Fibroblast of skin of scalp (primary cell): ENCODE measurements at places on chromosomes 2 and 18.

- no peak for DNase-seq
Observed at GRCh38 chr18:6607343-6607742, 122.2 kb upstream of the ARHGAP28 start.

DNA sequence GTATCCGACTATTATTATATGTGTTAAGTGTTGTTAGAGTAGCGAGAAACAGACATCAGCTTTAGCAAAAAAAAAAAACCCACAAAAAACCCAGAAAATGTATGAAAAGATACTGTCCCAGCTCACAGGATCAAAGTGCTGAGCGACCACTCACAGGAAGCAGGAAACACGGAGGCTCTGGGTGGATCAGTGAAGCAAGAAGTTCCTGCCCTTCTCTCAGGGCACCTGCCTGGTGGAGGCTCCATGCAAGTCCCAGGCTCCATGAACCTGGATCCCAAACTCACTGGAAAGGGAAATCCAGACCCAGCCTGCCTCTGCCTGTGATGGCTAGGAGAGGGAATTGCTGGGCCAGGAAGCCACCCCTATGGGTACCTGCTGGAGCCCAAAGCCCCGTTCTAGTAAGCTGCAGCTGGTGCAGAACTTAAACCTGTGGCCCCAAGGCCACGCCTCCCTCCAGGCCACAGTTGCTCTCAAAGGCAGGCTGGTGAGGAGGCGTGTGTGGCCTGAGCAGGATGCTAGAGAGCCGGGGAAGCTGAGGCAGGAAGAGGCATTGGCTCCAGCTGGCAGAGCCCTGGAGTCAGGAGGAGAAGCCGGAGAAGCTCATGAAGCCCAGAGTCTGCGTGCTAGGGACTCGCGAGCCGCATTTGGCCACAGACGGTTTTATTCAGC is 63.5 kb upstream of the TAF1B start:
- no peak for DNase-seq

- DNase-seq: peak; percentile 9
Observed at GRCh38 chr2:66772618-66773017, 337.7 kb downstream of the MEIS1 start.

- no peak for DNase-seq
Observed at GRCh38 chr2:11933854-11934253, 187.4 kb downstream of the LPIN1 start.

- peak; percentile 13 for DNase-seq
Observed at GRCh38 chr2:66536997-66537396, 102.1 kb downstream of the MEIS1 start.

DNA sequence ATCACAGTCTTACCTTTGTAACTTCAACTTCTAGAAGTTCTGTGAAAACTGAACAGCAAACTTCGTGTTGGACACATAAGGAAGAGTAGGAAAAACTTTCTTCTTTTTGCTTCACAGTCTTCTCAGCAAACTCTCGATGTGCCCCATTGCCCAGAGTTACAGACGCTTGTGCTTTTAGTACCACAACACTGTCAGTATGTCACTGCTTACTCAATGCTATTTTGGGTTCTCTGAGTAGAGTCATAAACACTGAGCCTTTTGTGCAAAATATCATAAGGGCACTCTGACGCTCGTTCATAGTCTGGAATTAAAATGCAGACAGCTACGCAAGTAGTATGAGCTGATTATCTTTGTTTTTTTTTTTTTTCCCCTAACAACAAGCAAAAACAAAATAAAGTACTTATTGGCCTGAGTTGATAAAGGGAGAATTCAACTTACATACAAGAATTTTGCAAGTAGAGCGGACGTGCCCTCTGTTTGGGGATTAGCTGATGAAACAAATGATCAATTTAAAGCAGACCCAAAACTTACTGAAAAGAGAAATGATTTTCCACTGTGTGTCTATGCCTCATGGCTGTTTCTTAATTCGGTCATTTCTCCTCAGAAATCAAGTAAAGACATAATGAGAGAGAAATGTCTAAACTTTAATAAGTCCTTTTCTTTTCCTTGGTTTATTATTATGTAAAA is at the start of gene CDH19:
TSS of gene CDH19 (minus strand) at position 150 of the 687 bp plus-strand sequence. CDS start 31,886 bp downstream, outside the sequence.
- no peak for DNase-seq

GRCh38 chr2:189685540-189686229 is 11.2 kb downstream of the ANKAR start:
- peak; percentile 72 for DNase-seq

GRCh38 chr2:3594493-3595281 is at the start of gene COLEC11:
Gene COLEC11, plus strand, starts transcription at chr2:3595112. Its CDS starts 9,229 bp downstream, at chr2:3604341.
- peak; percentile 26 for DNase-seq

GRCh38 chr18:68739462-68739861 is 24.6 kb upstream of the TMX3 start:
- no peak for DNase-seq

DNA sequence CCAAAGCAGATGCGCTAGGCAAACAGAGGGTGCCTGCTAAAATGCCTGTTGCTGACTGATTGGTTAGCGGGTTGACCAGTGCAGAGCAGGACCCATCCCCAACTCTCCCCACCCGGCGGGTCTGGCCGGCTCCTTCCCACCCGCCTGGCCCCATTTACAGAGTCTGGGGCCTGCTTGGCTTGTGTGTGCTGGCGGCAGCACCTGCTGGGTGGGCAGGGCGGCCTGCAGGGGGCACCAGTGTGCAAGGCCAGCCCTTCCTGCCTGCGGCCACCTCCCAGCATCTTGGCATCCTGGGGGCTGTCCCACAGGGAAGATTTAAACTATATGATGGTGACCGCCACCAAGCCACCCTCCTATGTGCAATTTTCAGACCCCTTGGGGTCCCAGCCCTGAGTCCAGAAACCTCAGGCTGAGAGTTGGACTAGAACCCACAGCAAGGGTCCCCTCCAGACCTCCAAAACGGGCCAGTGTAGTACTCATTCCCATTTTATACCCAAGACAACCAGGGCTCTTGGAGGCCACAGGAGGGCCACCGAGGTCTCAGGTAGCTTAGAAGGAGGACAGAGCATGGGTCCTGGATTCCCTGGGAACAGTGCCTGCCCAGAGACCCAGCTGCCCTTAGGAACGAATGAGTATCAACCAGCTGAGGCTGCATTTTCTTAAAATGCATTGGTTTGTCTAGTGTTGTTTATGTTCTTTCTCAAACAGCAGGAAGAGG is 173.6 kb downstream of the SMAD7 start:
- DNase-seq: peak; percentile 44

GRCh38 chr2:3462493-3463104 is 56.7 kb downstream of the ADI1 start:
- DNase-seq: no peak

GRCh38 chr2:170166735-170167134 is 11.2 kb upstream of the MYO3B start:
- no peak for DNase-seq

DNA sequence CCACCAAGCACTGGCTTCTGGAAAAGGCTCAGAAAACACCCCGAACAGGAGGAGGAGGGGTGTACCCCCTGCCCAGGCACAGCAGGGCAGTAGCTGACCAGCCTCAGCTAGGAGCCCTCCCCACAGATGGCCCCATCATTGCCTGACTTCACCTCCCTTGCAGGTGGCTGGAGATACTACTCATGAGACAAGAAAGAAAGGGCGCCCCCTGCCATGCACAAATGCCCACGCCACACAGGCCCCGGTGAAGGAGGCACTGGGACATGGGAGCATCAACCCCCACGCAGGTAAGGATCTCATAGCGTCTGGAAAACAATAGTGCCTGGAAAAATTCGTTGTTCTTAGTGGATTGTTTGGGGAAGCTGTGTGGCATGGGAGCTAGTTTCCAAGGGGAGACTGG is 240.6 kb downstream of the TFCP2L1 start:
- no peak for DNase-seq

GRCh38 chr2:237487496-237487895 is 445 bp downstream of the MLPH start:
- no peak for DNase-seq

DNA sequence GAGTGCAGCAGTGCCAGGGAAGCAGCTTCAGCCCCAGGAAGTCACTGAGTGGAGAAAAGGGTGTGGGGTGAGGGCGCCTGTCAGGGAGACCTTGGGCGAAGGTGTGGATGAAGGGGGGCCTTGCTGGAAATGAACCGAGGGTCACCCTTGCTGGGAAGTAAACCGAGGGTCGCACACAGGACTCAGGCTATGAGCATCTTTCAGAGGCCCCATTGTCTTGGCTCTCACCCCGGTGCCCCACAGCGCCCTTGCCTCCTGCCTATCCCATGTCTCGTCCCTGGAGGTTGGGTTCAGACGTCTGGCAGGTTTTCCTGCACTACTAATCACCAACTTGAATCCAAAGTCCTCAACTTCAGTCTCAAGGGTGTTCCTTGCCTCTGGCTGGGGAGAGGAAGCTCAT is 122.8 kb upstream of the PXDN start:
- no peak for DNase-seq

GRCh38 chr2:221169724-221170123 is 402.4 kb downstream of the EPHA4 start:
- no peak for DNase-seq

DNA sequence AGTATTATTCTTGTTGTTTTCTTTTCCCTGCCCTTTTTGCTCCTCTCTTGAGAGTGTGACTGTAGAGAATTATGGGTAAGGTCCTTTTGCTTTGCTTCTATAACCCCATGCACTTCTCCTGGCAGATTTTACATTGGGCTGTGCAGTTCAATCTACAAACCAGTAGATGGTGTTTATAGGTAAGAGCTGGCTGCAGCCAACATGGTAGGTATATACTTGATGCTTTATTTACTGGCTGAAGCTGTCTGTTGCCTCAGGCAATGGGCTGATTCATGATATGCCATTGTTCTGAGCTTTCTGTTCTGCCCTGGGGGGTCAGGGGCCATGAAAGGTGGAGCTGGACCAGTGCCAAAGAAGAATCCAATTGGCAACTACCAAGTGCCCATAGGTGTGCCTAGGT is 48.3 kb upstream of the MYL1 start:
- DNase-seq: no peak

GRCh38 chr2:160054984-160055725 is 7.3 kb downstream of the PLA2R1 start:
- DNase-seq: peak; percentile 40

DNA sequence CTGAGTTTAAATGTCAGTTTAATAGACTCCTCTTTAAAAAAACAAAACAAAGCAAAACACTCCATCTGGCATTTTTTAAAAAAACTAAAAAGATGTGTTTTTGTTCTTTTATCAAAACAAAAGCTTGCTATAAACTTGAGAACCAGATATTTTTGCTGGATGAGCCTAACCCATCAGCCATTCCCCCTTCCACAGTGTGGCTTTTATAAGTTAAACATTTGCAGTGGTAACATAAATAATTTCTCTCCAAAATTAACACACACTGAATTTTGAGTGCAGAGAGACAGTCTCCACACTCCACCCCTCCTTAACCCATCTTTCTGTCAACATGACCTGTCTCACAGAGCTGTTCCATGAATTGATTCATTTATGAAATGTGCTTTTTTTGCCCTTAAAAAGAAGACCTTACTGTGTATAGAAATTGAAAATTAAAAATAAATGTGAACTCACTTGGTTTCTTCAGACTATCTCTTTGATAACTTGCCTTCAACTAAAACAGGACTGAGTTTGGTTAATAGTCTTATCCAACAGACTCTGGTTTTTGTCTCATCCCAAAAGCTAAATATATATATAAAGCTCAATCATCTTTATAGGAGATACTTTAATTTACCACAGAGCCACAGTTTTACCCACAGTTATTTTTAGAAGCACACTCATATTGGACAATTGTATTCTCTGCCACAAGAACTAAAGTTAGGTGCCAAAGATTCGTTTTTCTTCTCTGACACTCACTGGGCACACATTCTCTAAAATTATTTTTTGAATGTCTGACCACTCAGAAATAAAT is 64.8 kb upstream of the STK39 start:
- DNase-seq: no peak

GRCh38 chr18:41719808-41720207 is 235.2 kb upstream of the PIK3C3 start:
- DNase-seq: peak; percentile 2

- no peak for DNase-seq
Observed at GRCh38 chr2:101546376-101547058, 71.6 kb upstream of the RFX8 start.

GRCh38 chr2:240846873-240847595 is 21.6 kb upstream of the AGXT start:
- no peak for DNase-seq

DNA sequence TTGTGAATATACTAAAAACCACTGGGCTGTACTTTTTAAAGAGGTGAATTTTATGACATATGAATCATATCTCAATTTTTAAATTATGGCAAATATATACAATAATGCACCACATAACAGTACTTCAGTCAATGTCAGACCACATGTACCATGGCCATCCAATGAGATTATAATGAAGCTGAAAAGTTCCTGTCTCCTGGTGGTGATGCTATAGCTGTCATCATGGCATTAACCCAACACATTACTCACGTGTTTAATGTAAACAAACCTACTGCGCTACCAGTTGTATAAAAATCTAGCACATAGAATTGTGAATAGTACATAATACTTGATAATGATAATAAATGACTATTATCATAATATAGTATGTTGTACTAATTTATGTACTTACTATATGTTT is 77.6 kb upstream of the ID2 start:
- DNase-seq: no peak

GRCh38 chr2:181198183-181198864 is 217.9 kb downstream of the UBE2E3 start:
- no peak for DNase-seq

GRCh38 chr2:112493858-112494648 is 12.1 kb downstream of the TTL start:
- peak; percentile 85 for DNase-seq

- DNase-seq: peak; percentile 79
Observed at GRCh38 chr2:112877423-112877822, 33.5 kb upstream of the IL37 start.

- DNase-seq: no peak
Observed at GRCh38 chr2:240401781-240402551, 33.5 kb upstream of the GPC1 start.

GRCh38 chr2:99336804-99337112 is 431 bp upstream of the EIF5B start:
- DNase-seq: no peak

DNA sequence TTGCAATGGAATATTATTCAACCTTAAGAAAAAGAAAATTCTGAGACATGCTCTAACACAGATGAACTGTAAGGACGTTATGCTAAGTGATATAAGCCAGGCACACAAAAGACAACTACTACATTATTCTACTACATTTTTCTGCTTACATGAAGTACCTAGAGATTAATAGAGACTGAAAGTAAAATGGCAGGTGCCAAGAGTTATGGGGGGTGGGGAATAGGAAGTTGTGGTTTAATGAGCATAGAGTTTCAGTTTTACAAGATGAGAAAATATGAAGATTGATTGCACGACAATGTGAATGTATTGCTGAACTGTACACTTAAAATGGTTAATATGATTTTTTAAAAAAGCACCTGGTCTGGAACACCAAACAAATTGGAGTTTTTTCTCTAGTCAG is 1231.6 kb upstream of the DDX18 start:
- no peak for DNase-seq

GRCh38 chr2:24409171-24409570 is 48.8 kb upstream of the ITSN2 start:
- no peak for DNase-seq

GRCh38 chr2:240505910-240506309 is 51.9 kb downstream of the ANKMY1 start:
- DNase-seq: no peak

- peak; percentile 80 for DNase-seq
Observed at GRCh38 chr2:144472911-144473310, 47.0 kb downstream of the ZEB2 start.
